ENCODE measurements at places on chromosomes 1 and 21. TPM values are rescaled to one million over a fixed set of nuclear protein-coding genes. Genes with fewer than 3 reads are reported as not detected.

GRCh38 chr1:85579622-85580021 is 939 bp upstream of the CCN1 start:
- peaks cover 64% of the 10 kb centered on the region for H3K36me3 ChIP-seq
- H3K27me3 ChIP-seq = peaks cover 59% of the 10 kb centered on the region
- H3K27ac ChIP-seq = peak overlapping the region; percentile 94

DNA sequence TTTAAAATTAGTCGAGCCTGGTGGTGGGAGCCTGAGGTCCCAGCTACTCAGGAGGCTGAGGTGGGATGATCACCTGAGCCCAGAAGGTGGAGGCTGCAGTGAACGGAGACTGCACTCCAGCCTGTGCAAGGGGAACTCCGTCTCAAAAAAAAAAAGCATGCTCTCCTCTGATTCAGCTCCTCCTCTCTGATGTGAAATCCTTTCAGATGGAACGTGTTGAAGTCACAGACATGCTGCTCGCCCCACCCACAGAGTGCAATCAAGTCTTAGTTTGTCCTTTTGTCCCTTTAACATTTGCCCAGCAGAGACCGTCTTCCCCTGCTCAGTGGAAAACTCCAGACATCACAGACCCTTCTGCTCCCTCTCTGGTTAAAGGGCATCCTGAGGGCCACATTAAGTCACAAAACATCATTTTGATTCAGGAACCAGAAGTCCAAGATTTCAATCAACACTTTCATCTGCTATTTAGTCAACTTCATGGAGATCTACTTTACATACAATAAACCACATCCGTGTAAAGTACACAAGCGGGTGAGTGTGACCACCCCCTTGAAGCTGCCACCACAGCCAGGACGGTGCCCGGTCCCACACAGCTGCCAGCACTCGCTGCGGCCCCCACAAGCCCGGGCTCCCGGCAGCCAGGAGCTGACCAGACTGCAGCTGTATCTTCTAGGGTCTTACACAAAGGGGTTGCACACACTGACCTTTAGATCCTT is 18.9 kb upstream of the RNF223 start:
- DNase-seq = no peak
- H3K4me1 ChIP-seq = no peaks in the 10 kb centered on the region
- no peak overlapping the region for H3K4me3 ChIP-seq
- no peak overlapping the region for H3K27ac ChIP-seq

- H3K27me3 ChIP-seq = no peaks in the 10 kb centered on the region
- H3K27ac ChIP-seq = peak overlapping the region; percentile 61
- peak; percentile 72 for DNase-seq
- H3K4me1 ChIP-seq = peaks cover 43% of the 10 kb centered on the region
- H3K36me3 ChIP-seq = no peaks in the 10 kb centered on the region
- peak overlapping the region; percentile 24 for H3K4me3 ChIP-seq
These were observed 67.7 kb downstream of the SELENOF start for GRCh38 chr1:86846164-86846647.

GRCh38 chr1:162910161-162910560 is 49.2 kb upstream of the CCDC190 start:
- peak overlapping the region; percentile 74 for H3K27ac ChIP-seq
- H3K27me3 ChIP-seq = no peaks in the 10 kb centered on the region
- peaks cover 26% of the 10 kb centered on the region for H3K36me3 ChIP-seq
- peaks cover 52% of the 10 kb centered on the region for H3K4me1 ChIP-seq
- DNase-seq = no peak

GRCh38 chr1:228101614-228101993 is 1.5 kb downstream of the C1orf35 start:
- H3K4me1 ChIP-seq = peaks cover 23% of the 10 kb centered on the region
- peak overlapping the region; percentile 64 for H3K27ac ChIP-seq

GRCh38 chr21:44317871-44318270 is 18.0 kb downstream of the PFKL start:
- H3K36me3 ChIP-seq = 0 out of 2 replicates have a peak, but pooled peaks cover 4% of the 10 kb centered on the region
- peaks cover 2% of the 10 kb centered on the region for H3K27me3 ChIP-seq
- no peaks in the 10 kb centered on the region for H3K4me1 ChIP-seq
- no peak for DNase-seq
- no peak overlapping the region for H3K27ac ChIP-seq
- H3K4me3 ChIP-seq = no peak overlapping the region

DNA sequence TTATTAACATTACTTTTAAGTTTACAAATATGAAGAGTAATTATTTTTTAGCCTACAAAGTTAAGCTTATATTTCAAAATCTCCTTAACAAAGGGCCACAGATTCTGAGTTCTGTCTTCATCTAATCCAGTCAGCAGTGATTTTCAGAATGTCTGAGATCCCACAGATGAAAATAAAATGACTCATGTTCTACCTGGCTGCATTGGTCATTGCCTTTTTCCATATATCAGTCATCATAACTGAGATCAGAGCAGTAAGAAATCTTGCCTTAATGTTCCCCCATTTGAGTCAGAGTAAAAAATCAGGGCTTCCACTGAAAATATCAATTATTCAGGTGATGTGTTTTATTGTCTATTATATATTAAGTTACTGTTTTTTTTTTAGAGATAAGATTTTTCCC is 416.1 kb downstream of the MRPL39 start:
- no peak overlapping the region for H3K27ac ChIP-seq
- DNase-seq = no peak
- H3K4me1 ChIP-seq = peaks cover 3% of the 10 kb centered on the region
- H3K27me3 ChIP-seq = no peaks in the 10 kb centered on the region

- H3K27ac ChIP-seq = no peak overlapping the region
- no peak for DNase-seq
- H3K4me3 ChIP-seq = no peak overlapping the region
These were observed 24.8 kb downstream of the TNFRSF8 start for GRCh38 chr1:12087797-12088314.

DNA sequence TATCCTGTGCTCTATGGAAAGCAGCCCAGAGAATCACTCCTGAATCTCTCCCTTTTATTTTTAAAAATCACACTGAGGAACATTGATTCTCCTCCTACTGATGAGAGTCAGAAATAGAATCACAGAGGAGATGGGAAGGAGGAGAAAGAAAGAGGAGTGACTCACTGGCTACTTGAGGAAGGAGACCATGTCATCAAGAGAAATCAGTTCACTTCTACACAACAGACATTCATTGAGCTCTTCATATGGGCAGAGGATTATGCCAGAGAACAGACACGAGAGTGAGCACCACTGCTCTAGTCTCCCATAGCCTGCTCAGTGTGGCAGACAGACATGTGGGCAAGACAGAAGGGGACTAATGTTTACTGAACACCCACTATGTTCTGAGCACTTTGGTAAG is 44.2 kb downstream of the RAB3B start:
- peaks cover 55% of the 10 kb centered on the region for H3K4me1 ChIP-seq
- H3K36me3 ChIP-seq = peaks cover 62% of the 10 kb centered on the region
- no peaks in the 10 kb centered on the region for H3K27me3 ChIP-seq
- DNase-seq = peak; percentile 49
- H3K4me3 ChIP-seq = peak overlapping the region; percentile 47

DNA sequence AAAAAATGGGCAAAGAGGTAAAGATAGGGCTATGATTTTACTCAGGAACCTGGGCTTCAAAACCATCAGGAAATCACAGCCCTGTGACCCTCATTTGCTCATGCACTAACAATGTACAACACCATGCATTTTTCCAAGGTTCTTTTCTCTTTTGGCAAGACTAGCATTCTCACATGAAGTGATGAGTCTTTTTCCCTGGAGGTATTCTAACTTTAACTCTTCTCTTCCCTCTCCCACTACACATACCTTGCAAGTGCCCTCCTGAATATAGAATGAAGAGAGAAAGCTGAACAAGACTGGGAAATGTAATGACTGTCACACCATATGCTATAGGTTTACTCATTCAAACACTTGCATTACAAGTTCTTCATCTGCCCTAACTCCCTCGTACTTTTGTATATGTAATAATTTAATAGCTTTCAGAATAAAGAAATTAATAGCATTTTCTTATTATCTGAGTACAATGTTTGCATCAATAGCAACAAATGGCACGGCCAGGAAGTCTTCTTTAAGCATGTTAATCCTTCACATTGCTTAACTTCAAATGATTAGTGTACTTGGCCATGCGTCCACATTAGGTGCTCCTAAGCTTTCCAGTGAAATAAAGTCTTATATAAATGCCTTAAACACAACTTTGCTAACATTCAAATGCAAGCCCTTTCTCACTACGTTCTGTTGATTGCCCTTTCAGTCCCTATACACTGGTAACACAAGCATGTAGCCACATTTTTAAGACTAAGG is 1.8 kb downstream of the NIBAN1 start:
- H3K27me3 ChIP-seq = no peaks in the 10 kb centered on the region
- peak overlapping the region; percentile 96 for H3K27ac ChIP-seq
- peaks cover 47% of the 10 kb centered on the region for H3K4me1 ChIP-seq
- H3K36me3 ChIP-seq = no peaks in the 10 kb centered on the region

Gene KCND3
- 0.32 TPM for total RNA-seq

Gene USH2A
- total RNA-seq = 0.02 TPM

Gene ZNF697
- total RNA-seq = 8.3 TPM

Gene GCSAML
- not detected for total RNA-seq

Gene CD1E
- not detected for total RNA-seq

Gene CDC7
- total RNA-seq = 5.6 TPM

Measured in HFFc6 (cell line).